Kidney epithelial cell (primary cell): ENCODE measurements at places on chromosomes 2 and 18. TPM values are rescaled to one million over a fixed set of nuclear protein-coding genes. Genes with fewer than 3 reads are reported as not detected.

The PRSS56 gene
- total RNA-seq: not detected in 2 replicates

The GPC1 gene
- total RNA-seq: 75.2 and 81.7 TPM in 2 replicates

DNA sequence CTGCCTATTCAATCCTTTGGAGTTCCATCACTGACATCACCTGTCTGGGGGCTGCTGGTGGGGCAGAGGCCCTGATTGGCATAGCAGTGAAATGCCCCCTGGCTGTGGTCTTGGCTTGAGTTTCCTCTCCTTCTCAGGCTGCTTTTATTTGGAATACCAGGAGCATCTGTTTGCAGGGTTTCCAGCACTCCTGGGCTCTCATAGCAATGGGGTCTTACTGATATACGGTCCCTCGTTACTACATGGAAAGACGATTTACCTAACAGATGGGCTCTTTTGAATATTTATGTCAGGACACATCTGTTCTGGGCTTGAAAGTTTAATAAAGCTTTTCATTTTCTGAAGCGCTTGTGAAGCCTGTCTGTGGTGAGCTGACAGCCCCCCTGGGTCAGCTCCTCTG is 230.3 kb downstream of the SLC4A3 start:
- no peak for DNase-seq

- DNase-seq: no peak
Measured at GRCh38 chr2:160298960-160299359, 98.9 kb upstream of the ITGB6 start.

DNA sequence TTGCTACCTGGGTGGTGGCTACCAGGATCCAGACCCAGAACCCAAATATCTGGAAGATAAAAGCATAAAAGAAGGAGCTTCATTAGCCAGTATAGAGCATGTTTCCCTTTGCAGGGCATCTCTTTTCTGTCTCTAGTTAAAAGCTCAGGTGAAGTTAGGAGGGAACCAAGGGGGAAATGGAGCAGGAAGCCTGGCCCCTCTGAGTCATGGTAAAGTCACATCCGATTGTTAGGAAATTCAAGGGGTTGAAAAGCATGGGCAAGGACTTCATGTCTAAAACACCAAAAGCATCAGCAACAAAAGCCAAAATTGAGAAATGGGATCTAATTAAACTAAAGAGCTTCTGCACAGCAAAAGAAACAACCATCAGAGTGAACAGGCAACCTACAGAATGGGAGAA is 126.9 kb downstream of the RPIA start:
- DNase-seq: no peak
